ENCODE measurements at places on chromosomes 3 and 15.

- DNase-seq = no peak
These were observed 36.7 kb upstream of the SLC7A14 start for GRCh38 chr3:170622369-170623159.

- DNase-seq = no peak
These were observed 8.0 kb upstream of the TMEM212 start for GRCh38 chr3:171835116-171835515.

DNA sequence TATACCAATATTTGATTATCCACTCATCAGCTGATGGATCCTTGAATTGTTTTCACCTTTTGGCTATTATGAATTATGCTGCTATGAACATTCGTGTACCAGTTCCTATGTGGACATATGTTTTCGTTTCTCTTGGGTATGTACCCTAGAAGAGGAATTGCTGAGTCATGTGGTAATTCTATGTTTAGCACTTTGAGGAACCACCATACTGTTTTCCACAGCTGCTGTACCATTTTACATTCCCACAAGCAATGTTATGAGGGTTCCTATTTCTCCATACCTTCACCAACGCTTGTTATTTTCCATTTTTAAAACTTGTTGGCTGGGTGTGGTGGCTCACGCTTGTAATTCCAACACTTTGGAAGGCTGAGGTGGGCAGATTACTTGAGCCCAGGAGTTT lies 62.9 kb downstream of the RPLP1 start:
- no peak for DNase-seq

GRCh38 chr3:128210711-128211110 lies 57.4 kb downstream of the EEFSEC start:
- DNase-seq = no peak

GRCh38 chr3:188287339-188287738 lies 133.4 kb downstream of the LPP start:
- DNase-seq = no peak

GRCh38 chr15:49769225-49769624 lies 148.4 kb downstream of the DTWD1 start:
- no peak for DNase-seq

DNA sequence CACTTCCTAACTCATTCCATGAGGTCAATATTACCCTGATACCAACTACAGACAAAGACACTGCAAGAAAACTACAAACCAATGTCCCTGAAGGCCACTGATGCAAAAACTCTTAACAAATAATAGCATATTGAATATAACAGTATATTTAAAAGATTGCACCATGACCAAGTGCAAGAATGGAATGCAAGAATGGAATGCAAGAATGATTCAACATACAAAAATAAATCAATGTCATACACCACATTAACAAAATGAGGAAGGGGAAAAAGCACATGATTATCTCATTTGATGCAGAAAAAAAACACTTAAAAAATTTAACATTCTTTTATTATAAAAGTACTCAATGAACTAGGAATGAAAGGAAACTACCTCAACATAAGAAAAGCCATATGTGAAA lies 463.1 kb upstream of the NECTIN3 start:
- no peak for DNase-seq

DNA sequence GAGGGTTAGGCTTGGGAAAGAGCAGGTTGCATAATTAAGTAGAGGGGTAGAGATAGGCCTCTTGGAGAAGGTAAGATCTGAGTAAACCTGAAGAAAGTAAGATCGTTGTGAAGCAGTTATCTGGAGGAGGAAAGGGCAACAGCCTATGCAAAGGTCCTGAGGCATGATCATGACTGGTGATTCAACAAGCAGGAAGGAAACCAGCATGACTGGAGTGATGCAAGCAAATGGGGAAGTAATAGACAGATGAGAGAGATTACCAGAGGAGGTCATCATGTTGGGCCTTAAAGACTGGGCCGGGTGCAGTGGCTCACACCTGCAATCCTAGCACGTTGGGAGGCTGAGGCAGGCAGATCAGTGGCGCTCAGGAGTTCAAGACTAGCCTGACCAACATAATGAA lies 360.2 kb downstream of the EPHB1 start:
- no peak for DNase-seq

GRCh38 chr3:158918451-158918850 lies 116.6 kb downstream of the MFSD1 start:
- no peak for DNase-seq

- no peak for DNase-seq
These were observed 148.7 kb downstream of the GABRB3 start for GRCh38 chr15:26624128-26624527.

GRCh38 chr3:185645596-185646381 lies 59.7 kb downstream of the SENP2 start:
- DNase-seq = no peak

DNA sequence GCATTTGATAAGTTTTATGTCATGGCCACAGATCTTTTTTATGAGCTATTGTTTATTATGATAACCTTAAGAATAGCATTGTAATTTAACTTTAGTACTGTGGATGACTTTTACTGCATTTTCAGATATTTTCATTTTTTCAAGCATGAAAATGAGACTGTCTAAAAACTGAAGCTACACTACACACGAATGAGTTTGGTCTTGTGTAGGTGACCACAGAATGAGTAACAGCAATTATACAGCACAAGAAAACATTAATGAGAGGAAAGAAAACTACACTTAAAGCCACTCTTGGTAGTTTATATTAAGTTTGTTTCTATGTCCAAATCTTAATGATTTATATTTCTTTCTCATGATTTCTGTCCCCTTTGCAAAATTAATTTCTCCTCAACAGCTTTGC lies 809.2 kb downstream of the NAALADL2 start:
- no peak for DNase-seq

- DNase-seq = no peak
These were observed at the start of gene GRM7 for GRCh38 chr3:6860954-6861624. Gene GRM7 (plus strand): TSS chr3:6861115.

DNA sequence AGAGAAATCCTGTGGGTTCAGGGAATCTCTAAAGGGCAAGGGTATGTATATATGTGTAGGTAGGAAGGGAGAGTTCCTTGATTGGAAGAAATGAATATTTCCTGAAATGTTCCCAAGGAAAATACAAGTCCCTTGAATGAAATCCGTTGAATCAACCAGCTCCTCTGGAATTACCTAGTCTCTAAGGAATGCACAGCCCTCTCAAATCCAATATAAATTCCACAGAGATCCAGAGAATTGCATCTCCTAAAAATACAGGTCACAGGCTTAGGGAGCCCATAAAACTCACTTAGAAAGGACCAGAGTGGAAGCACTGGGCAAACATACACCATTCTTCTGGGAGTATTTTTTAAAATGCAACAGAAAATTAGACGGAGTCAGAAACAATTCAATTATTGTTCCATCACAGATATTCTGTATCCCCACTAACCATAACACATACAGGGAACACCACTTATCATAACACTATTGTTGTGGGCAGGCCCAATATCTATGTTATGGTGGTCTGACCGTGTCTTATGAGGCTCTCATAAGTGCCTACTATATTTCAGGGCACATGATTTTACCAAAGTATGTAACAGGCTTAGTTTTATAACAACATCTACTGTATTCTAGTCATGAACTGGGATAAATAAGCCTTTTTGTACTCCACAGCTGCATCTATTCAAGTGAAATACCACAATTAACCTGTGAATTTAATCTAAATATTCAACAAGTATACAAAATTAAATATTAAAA lies 43.7 kb downstream of the IGSF11 start:
- no peak for DNase-seq

- peak; percentile 77 for DNase-seq
These were observed 17.6 kb upstream of the EPHB3 start for GRCh38 chr3:184543843-184544512.

- no peak for DNase-seq
These were observed 2.9 kb downstream of the TMOD2 start for GRCh38 chr15:51754267-51754666.

GRCh38 chr3:189204167-189204866 lies 32.5 kb downstream of the TPRG1 start:
- DNase-seq = no peak

- no peak for DNase-seq
These were observed 51.7 kb upstream of the HES1 start for GRCh38 chr3:194084284-194084683.

- DNase-seq = no peak
These were observed 98.2 kb upstream of the PTPRG start for GRCh38 chr3:61463191-61463590.

DNA sequence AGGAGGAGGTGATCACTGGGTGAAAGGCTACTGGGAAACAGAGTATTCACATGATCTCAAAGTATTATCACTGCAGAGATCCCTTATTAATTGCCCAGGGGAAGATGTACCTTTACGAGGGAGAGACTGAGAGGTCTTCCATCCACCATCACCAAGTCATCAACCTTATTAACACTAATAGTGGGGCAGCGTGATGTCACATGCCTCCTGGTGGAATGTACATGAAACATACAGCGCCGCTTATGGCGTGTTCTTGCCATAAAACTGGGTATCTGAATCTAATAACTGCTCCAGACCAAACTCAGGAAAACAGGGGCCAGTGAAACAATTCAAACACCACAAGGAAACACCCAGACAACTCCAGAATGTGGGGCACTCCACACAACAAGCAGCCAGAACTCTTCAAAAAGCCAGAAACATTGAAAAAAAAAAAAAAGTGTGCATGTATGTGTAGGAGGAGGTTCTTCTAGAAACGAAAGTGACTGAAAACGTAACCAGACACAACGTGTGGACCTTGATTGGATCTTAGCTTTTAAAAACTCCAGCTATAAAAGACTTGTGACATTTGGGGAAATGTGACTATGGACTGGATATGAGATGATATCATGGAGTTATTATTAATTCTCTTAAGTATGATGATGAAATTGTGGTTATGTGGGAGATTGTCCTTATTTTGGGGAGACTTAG lies 4.6 kb downstream of the STIMATE start:
- DNase-seq = no peak

DNA sequence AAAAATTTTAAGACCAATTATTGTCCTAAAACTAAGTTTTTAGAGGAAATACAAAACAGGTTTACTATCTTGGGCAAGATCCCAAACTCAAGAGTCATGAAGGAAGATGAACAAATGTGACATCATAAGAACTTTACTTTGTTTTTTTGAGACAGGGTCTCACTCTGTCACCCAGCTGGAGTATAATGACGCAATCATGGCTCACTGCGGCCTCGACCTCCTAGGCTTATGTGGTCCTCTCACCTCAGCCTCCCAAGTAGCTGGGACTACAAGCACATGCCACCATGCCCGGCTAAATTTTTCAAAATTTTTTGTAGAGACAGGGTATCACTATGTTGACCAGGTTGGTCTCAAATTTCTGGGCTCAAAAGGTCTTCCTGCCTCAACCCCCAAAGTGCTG lies 69.3 kb downstream of the PCSK6 start:
- DNase-seq = no peak

DNA sequence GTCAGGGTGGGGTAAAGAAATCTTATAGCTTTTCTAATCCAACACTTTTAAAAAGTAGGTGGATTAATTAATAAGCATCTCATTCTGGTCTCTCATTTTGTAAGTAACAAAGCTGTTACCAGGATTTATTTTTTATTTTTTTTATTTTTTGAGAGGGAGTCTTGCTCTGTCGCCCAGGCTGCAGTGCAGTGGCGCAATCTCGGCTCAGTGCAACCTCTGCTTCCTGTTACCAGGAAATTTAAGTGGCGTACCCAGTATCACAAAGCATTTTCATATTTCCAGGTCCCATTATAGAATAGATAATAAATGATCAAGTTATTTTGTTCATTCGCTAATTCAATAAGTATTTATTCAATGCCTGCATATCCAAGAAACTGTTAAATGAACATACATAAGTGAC lies 13.2 kb downstream of the ALDH1A2 start:
- DNase-seq = no peak

DNA sequence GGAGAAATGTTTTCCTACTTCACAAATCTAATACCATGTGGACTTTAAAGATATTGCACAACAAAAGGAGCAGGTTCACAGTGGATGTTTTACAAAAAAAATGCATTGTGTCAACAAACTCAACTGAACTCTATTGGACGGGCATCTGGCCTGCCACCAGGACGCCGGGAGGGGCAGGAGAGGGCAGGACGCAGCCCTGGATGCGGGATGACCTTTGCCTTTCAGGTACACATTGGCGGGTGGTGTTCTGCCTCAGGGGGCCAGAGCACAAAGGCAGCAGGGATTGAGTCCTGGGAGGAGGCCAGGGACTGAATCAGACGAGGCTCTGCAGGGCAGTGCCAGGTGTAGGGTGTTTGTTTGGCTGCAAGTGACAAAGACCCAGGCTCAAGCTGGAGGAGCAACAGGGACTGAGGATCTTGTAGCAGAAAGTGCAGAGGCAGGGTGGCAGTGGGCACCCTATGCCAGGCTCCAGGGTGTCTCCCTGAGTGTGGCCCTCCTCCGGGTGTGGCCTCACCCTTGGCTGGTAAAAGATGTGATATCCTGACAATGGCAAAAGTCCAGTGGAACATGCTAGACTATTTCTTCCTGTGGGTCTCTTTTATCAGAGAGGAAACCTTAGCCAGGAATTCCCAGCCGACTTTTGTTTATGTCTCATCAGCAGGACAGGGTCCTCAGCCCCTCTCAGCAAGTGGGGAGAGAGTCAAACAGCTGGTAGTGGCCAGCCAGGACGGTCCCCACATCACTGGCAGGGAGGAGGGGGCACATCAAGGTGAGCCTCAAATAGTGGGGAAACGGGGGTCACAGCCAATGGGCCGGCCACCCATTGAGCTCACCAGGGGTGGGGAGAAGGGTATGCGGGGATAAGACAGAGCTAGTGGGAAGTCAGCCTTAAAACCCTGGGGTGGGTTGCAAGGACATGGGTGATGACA lies 29.7 kb upstream of the KLF13 start:
- no peak for DNase-seq

DNA sequence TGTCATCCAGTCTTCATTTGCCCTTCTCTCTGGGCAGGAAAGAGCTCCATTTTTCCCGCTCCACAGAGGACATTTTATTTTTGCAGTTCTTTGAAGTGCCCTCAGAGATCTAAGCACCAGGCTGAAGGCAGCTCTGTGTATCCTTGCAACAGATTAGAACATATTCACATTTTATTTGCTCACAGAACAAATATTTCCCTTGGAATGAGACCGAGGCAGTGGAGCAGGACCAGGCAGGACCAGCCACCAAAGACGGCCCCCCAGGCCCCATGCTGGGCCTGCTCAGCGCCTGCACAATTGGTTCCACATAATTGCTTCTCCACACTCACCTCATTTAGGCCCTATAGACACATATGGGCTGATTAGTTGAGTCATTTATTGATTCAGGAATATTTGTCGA lies 15.7 kb upstream of the ETV5 start:
- DNase-seq = no peak

GRCh38 chr3:132867526-132867925 lies 145.3 kb upstream of the NPHP3 start:
- no peak for DNase-seq

- no peak for DNase-seq
These were observed 43.8 kb upstream of the UACA start for GRCh38 chr15:70806992-70807712.

DNA sequence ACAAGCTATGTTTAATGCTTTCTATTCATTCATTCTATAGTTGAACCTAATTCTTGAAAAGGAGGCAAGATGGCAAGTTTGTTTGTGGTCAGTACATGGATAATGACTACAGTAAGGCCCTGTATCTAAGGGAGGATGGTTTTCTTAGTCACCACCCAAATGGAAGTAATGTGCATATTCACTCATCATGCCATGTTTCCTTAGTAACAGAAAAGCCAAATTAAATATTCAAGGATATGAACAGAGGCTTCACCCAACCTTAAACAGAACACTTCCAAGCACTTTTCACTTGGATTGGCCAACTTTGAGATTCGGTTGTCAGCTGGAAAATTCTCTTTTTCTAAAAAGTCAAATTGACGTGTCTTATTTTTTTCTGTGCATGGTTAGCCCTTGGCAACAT lies 805.3 kb upstream of the LMCD1 start:
- DNase-seq = no peak

Measured in NCI-H1930 (cell line).